Neural crest cell (in vitro differentiated cells): ENCODE measurements at places on chromosomes 6 and 20.
A peak's percentile ranks its signal among the peaks of the same experiment; 100 is the strongest.

DNA sequence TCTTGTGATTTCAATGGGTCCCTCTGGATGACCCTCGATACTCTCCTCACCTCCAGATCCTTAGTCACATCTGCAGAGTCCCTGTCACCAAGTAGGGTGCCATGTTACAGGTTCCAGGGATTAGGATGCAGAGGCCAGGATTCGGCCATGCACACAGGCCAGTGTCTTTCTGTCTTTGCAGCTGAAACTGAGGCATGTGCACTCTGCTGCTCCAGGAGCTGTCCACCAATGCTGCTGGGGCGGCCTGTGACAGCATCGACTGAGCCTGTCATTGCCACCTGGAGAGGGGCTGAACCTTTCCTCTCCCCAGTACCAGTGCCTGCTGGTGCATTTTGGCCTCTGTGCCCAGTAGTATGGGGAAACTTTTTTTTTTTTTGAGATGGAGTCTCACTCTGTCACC lies 4.4 kb upstream of the RBM38 start:
- peaks cover 6% of the 10 kb centered on the region for H3K27me3 ChIP-seq
- no peaks in the 10 kb centered on the region for H3K36me3 ChIP-seq
- DNase-seq, result no peak

GRCh38 chr6:11083491-11083890 lies 10.1 kb upstream of the SMIM13 start:
- H3K36me3 ChIP-seq, result no peaks in the 10 kb centered on the region
- no peak overlapping the region for H3K27ac ChIP-seq
- H3K4me1 ChIP-seq, result no peaks in the 10 kb centered on the region
- H3K27me3 ChIP-seq, result no peaks in the 10 kb centered on the region
- DNase-seq, result no peak

- H3K4me3 ChIP-seq, result no peak overlapping the region
- no peaks in the 10 kb centered on the region for H3K36me3 ChIP-seq
- no peaks in the 10 kb centered on the region for H3K4me1 ChIP-seq
- no peak overlapping the region for H3K27ac ChIP-seq
Measured at GRCh38 chr6:149457316-149457884, 27.4 kb downstream of the ZC3H12D start.

DNA sequence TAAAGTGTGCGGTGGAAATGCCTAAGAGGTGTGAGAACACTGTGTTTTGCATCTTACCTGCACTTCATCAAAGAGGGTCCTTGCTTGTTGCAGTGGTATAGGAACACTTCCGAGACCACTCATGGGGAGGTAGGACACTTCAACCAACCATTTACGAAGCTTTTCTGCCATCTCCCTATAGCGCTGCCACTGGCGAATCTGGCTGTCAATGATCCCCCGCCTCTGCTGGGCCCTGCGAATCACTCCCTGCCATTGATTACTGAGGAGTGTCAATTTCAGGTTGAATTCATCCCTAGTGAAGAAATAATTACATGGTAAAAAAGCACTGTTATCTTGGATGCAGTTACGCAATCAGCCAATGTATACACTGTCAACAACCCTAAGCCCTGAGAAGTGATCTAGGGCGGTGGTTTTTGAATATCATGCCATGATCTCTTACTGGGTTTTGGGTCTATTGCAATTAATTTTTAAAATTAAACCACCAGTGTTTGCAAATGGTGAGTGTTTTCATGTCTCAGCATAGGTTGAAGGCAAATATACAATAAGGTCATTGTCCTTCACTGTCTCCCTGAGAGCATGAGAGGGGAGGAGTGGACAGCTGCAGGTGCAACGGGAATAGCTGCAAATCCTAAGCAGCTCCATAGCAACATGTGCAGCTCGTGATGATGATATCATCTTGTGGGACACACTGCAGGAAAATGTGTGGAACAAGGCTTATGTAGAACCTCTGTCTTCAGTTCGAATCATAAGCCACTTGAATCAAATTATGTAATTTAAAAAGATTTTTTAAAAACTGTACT lies 400.6 kb downstream of the ESR1 start:
- no peaks in the 10 kb centered on the region for H3K27me3 ChIP-seq
- peaks cover 18% of the 10 kb centered on the region for H3K36me3 ChIP-seq
- H3K4me1 ChIP-seq, result no peaks in the 10 kb centered on the region
- no peak overlapping the region for H3K27ac ChIP-seq
- no peak for DNase-seq

GRCh38 chr20:9977629-9978028 lies 57.2 kb upstream of the ANKEF1 start:
- no peak overlapping the region for H3K4me3 ChIP-seq
- H3K27me3 ChIP-seq, result peaks cover 4% of the 10 kb centered on the region

DNA sequence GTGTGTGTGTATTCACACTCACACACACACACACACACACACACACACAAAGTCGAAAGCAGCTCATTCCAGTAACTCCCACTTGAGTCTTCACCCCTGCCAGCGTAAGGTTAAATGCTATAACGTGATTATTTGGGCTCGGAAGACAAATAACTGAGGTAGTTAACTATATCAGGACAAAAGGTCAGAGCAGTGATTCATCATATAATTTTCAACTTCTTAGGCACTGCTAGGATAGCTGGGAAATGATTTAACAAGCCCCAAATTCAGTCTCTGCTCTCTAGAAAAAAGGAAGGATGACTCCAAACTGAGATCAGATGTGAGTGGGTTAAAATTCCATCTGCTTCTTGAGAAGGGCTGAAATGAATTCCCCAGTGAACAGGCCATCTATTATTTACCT lies 30.7 kb downstream of the HDGFL1 start:
- H3K4me1 ChIP-seq, result peaks cover 14% of the 10 kb centered on the region
- no peak overlapping the region for H3K4me3 ChIP-seq
- H3K36me3 ChIP-seq, result peaks cover 7% of the 10 kb centered on the region
- H3K27me3 ChIP-seq, result no peaks in the 10 kb centered on the region

- H3K36me3 ChIP-seq, result peaks cover 12% of the 10 kb centered on the region
- H3K4me1 ChIP-seq, result peaks cover 8% of the 10 kb centered on the region
- no peaks in the 10 kb centered on the region for H3K27me3 ChIP-seq
- DNase-seq, result no peak
- no peak overlapping the region for H3K4me3 ChIP-seq
Measured at GRCh38 chr6:13716225-13716954, 4.8 kb upstream of the RANBP9 start.

DNA sequence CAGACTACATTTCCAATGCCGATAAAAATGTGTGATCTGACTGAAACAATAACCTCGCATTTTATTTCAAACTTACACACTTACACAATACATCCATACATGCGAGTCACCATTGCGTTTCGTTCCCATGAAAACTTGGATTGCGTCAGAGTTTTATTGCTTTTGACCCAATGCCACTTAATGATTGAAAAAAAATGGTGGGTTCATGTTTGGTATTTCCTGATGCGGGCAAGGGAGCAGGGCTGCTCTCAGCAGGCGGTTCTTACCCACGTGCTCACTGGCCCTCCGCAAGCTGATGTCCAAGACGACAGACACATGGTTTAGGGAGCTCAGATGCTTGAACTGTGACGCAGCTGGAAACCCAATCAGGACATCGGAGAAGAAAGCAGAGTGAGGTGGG lies 281.0 kb upstream of the SULF2 start:
- peaks cover 19% of the 10 kb centered on the region for H3K4me1 ChIP-seq
- no peaks in the 10 kb centered on the region for H3K27me3 ChIP-seq
- no peaks in the 10 kb centered on the region for H3K36me3 ChIP-seq

DNA sequence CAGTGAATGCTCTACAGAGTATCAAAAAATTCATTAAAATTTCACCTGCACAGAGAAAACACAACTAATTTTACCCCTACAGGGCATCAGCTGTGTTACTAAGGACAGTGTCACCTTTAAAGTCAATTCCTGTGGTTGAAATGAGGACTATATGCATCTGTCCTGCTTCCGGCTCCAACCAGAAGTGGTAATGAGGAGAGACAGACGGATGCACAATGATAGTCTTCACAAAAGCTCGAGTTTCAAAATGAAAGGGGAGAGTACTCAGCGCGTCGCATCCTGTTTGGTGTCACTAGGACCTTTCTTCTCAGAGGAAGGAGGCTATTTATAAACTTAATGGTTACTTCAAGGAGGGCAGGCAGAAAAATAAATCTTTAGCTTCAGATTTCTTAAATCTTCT lies 86.5 kb downstream of the LYRM4 start:
- H3K36me3 ChIP-seq, result no peaks in the 10 kb centered on the region
- peak overlapping the region; percentile 47 for H3K4me3 ChIP-seq
- no peaks in the 10 kb centered on the region for H3K27me3 ChIP-seq

DNA sequence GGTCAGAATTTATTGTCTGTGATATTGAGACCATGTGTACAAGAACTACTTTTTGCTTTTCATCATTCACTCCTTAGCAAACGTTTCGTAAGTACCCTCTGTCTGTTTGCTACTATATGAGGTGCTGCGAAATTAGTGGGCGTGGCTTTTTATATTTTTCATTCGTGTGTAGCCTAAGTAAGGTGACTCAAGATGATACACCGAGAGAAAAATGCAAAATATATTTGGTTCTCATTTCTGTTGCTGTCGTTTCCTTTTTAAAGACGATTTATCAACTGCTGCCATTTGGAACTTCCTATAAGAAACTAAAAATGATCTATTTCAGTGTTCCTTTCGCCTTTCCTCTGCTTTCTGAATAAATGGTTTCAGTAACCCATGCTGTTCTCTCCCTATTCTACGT lies 61.2 kb downstream of the VAPB start:
- no peaks in the 10 kb centered on the region for H3K27me3 ChIP-seq
- DNase-seq, result no peak
- H3K4me3 ChIP-seq, result no peak overlapping the region
- peaks cover 29% of the 10 kb centered on the region for H3K36me3 ChIP-seq

DNA sequence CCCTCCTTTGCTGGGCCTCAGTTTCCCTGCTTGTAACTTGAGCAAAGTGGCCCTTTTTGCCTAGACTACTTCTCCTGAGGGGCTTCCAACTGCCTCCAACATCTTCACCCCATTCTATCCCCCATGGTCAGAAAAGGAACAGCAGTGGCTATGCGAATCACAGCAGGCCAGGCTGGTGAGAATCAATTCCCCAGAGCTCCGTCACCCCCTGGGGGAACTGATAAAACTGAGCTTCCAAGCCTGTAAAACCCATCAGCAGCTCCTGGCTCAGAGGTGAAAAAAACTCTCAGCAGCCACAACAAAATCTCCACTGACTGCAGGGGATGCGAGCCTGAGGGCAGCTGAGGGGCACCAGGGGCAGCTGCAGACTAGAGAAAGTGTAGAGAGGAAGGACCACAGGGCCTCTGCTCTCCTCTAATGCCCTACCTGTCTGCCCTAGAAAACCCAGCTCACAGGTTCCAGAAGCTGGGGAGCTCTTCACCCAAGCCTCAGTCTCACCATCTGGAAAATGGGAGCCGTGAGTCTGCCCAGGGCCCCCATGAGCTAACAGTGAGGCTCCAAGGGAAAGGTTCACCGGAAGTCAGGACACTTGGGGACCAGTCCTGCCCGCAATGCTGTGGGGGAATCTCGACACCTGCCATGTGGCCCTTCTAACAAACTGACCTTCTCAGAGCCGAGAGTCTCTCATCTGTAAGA lies 120.6 kb downstream of the GRM4 start:
- H3K4me3 ChIP-seq, result no peak overlapping the region
- no peak for DNase-seq
- H3K27ac ChIP-seq, result no peak overlapping the region
- no peaks in the 10 kb centered on the region for H3K36me3 ChIP-seq
- peaks cover 2% of the 10 kb centered on the region for H3K27me3 ChIP-seq

GRCh38 chr6:10414756-10415616 lies at the start of gene TFAP2A:
TSS of gene TFAP2A (minus strand) at chr6:10415074. CDS start at chr6:10414991, 83 bp downstream.
- no peak within 1 kb of the TSS for H3K27ac ChIP-seq
- peaks cover 95% of the 10 kb centered on the region for H3K27me3 ChIP-seq
- peaks cover 53% of the 10 kb centered on the region for H3K4me1 ChIP-seq
- H3K4me3 ChIP-seq, result peak within 1 kb of the TSS; percentile 91
- peaks cover 7% of the 10 kb centered on the region for H3K36me3 ChIP-seq

DNA sequence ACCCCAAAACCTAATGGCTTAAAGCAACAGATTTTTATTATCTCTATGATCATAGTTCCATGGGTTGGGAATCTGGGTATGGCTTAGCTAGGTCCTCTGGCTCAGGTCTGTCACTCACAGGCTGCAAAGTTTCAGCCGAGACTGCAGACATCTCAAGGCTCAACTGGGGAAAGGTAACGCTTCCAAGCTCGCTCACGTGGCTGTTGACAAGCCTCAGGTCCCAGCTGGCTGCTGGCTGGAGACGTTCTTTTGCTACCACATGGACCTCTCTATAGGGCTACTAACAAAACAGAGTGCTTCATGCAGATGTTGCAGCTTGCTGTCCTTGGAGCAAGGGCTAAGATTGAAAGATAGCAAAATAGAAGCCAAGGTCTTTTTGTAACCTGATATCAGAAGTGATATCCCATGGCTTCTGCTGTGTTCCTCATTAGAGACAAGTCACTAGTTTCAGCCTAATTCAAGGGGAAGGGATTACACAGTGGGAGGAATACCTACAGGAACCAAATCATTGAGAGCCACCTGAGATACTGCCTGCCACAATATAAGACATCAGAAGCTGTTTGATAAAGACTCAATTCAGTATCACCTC lies 6.6 kb downstream of the HTR1E start:
- DNase-seq, result no peak
- H3K27me3 ChIP-seq, result peaks cover 42% of the 10 kb centered on the region
- no peaks in the 10 kb centered on the region for H3K36me3 ChIP-seq
- H3K4me3 ChIP-seq, result no peak overlapping the region

DNA sequence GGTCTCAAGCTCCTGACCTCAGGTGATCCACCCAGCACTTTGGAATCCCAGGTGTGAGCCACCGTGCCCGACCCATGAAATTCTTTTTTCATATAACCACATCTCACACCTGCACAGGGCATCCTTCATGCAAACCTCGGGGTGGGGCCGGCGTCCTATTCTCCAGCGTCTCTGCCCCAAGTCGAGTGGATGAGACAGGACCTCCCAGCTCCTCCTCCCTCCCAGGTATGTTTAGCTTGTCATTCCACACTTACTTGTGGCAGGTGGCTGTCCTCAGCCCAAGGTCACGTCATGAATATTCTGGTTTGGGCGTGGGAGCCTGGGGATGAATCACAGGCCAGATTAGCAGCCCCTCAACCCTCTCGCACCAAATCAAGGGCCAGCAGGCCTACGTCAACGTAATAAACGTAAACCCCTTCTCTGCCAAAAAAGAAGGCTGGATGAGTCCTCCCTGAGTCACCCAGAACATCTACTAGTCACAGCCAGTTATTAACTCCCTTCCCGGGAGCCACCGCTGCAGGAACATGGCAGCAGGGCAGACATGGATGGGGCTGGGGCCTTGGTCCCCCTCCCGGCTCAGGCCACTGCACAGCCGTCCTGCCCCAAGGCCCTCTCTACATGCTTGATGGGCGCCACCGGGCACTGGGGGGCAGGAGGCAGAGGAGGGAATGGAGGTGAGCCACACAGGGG lies 91.7 kb downstream of the YTHDF1 start:
- peaks cover 7% of the 10 kb centered on the region for H3K4me1 ChIP-seq
- peaks cover 8% of the 10 kb centered on the region for H3K27me3 ChIP-seq
- DNase-seq, result no peak
- H3K36me3 ChIP-seq, result no peaks in the 10 kb centered on the region

DNA sequence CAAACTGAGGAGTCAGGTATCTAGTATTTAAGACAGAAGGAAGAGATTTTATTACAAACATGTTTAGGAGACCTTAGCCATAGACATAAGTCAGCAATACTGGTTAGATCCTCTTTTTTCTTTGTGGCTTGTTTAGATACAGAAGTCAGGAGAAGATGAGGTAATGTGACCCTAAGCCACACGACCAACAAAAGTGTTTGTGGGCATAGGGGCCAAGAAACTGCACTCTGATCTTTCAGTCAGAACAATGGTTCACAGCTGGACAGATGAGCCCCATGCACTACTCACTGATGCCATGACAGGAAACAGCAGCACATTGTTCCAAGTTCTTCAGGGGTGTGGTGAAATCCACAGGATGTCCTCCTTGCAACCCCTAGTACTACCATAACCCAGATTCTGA lies 238.5 kb upstream of the RAB32 start:
- peaks cover 6% of the 10 kb centered on the region for H3K4me1 ChIP-seq
- H3K27ac ChIP-seq, result no peak overlapping the region
- no peaks in the 10 kb centered on the region for H3K36me3 ChIP-seq
- H3K27me3 ChIP-seq, result no peaks in the 10 kb centered on the region
- DNase-seq, result no peak
